ENCODE measurements at places on chromosomes 16 and 17. TPM values are rescaled to one million over a fixed set of nuclear protein-coding genes. Genes with fewer than 3 reads are reported as not detected.

Gene KRT33A
- not detected for total RNA-seq

GRCh38 chr16:87713451-87714229 lies 52.1 kb downstream of the KLHDC4 start:
- no peaks in the 10 kb centered on the region for H3K27me3 ChIP-seq
- H3K4me1 ChIP-seq, result peaks cover 20% of the 10 kb centered on the region
- H3K27ac ChIP-seq, result peak overlapping the region; percentile 85
- H3K36me3 ChIP-seq, result peaks cover 12% of the 10 kb centered on the region

GRCh38 chr17:60345233-60345632 lies 46.7 kb downstream of the USP32 start:
- H3K27ac ChIP-seq, result no peak overlapping the region
- H3K27me3 ChIP-seq, result no peaks in the 10 kb centered on the region
- H3K36me3 ChIP-seq, result peaks cover 35% of the 10 kb centered on the region

DNA sequence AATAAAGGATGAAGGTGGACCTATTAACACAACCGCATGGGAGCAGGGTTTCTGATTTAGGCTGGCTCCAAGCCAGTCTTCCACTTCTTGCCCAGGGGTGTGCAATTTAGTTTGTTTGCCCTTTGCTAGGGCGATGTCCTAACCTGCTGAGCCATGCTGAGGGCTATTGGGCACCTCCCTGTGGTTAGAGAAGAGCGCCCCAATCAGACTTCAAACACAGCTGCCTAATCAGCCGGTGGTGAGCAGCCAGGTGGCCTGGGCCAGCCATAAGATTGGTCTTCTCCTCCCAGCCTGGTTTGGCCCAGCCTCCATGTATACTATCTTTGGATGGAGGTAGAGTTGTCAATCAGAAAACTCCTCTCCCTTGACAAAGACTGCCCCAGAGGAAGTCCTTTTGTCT lies 15.7 kb downstream of the TMEM94 start:
- no peaks in the 10 kb centered on the region for H3K4me1 ChIP-seq
- no peak overlapping the region for H3K4me3 ChIP-seq
- peaks cover 10% of the 10 kb centered on the region for H3K36me3 ChIP-seq
- H3K27me3 ChIP-seq, result no peaks in the 10 kb centered on the region
- no peak for DNase-seq
- no peak overlapping the region for H3K27ac ChIP-seq

DNA sequence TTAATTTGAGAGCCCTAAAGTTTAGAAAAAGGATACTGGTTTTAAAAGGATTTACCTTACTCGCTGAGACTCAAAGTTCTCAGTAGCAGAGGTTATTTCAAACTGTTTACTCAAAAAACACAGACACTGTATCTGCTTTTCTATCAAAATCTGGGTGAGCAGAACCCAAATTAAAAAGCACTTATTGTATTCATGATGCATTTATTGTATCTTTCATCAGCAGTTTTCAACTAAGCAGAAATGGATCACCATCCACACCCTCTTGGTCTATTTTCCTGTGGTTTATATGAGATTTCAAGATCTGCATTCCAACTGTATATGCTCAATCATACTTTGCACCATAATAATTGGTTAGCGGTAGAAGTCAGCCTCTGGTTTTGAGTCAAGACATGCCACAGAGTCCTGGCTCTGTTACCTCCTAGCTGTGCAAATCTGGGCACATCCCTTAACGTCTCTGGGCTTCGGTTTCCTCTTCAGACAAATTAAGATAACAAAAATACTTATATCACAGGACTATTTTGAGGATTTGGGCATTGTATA lies 109.5 kb downstream of the ASIC2 start:
- no peak overlapping the region for H3K27ac ChIP-seq
- no peaks in the 10 kb centered on the region for H3K36me3 ChIP-seq
- DNase-seq, result no peak
- no peak overlapping the region for H3K4me3 ChIP-seq

DNA sequence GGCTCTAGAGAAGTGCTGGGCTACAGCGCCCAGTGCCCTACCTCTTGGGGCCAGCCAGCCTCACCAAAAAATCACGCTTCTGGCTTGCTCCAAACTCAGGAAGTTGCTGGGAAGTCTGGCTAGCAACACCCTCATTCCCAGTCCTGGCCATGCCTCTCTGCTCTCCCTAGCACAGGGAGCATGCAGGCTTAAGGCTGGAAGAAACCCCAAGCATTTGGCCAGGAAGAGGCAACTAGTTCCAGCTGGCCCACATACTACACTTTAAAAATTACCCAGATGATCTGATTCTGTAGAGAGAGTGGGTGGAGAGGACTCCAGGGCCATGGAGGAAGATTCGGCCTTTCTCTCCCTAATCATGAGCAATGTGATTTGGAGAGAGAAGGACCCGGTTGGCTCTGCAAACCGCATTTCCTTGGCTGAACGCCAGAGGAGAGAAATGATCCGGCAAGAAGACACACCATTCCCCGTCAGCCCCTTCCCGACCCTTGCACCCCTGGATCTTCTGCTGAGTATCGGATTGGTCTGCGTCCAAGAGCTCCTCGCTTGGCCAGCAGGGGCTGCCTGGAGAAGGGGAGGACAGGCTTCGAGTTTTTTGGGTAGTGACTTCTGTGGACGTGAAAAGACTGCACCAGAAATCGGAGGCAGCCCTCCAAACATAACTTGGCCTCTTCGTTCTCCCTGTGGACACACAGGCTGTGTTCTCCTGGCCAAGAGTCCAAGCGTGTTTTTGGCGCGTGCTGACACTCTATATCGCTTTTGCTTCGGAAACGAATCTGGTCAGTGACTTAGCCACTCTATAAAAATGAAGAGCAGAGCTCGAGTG lies 406.3 kb downstream of the WWOX start:
- DNase-seq, result no peak
- H3K36me3 ChIP-seq, result no peaks in the 10 kb centered on the region
- H3K4me1 ChIP-seq, result peaks cover 3% of the 10 kb centered on the region
- H3K27me3 ChIP-seq, result no peaks in the 10 kb centered on the region
- no peak overlapping the region for H3K27ac ChIP-seq

- H3K4me1 ChIP-seq, result peaks cover 39% of the 10 kb centered on the region
- H3K27ac ChIP-seq, result peak overlapping the region; percentile 89
- peak; percentile 62 for DNase-seq
- no peaks in the 10 kb centered on the region for H3K36me3 ChIP-seq
- peaks cover 10% of the 10 kb centered on the region for H3K27me3 ChIP-seq
Observed at GRCh38 chr17:7046127-7046724, 2.3 kb upstream of the SLC16A11 start.

Gene GCGR
- total RNA-seq, result not detected

DNA sequence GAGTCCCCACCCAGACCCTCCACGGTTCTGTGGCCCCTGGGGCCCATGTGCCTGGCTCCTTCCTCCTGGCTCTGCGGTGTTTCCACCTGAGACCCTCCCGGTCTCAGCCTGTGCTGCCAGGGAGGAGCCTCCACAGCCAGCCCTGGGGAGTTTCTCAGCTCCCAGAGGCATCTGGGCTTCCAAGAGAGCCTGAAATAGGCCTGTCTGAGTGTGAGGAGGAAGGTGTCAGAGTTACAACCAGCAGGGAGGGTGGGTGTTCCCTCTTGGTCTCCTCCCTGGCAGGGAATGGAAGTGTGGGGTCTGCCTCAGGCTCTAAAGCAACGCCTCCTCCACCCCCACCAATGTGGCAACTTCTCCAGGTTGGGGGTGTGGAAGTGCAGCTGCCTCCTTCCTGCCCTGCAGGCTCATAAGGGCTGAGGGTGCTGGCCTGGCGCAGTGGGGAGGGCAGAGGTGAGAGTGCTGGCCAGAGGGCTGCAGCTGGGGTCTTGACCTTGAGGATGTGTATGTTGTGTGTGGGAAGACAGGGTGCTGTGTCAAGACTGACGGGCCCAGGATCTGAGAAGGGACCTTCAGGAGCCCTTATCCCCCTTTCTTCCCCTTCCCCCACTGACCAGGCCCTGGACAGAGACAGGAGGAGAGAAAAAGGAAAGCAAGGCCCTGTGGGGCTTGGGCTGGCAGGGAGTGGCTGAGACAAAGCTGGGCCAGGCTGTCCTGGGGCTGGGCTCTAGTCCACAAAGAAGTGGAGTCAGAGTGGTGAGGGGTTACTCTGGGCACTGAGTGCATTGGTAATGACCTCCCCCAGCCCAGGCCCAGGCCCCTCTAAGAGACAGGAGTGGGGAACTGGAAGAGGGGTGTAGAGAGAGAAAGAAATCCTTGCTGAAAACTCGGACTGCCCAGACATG lies 2.4 kb downstream of the CYGB start:
- peaks cover 37% of the 10 kb centered on the region for H3K27me3 ChIP-seq
- H3K4me3 ChIP-seq, result no peak overlapping the region
- H3K4me1 ChIP-seq, result no peaks in the 10 kb centered on the region
- no peak for DNase-seq
- H3K36me3 ChIP-seq, result no peaks in the 10 kb centered on the region

Gene TMED6
- 1.5 TPM for total RNA-seq
